ENCODE measurements at places on chromosomes 4 and X. TPM values are rescaled to one million over a fixed set of nuclear protein-coding genes. Genes with fewer than 3 reads are reported as not detected.

FAM47B gene
- not detected for total RNA-seq

GPR143 gene
- total RNA-seq: 4.4 TPM

HMX1 gene
- total RNA-seq: not detected

FDCSP gene
- total RNA-seq: not detected

ANKRD37 gene
- 7.4 TPM for total RNA-seq

RTL5 gene
- 0.33 TPM for total RNA-seq

BEND2 gene
- not detected for total RNA-seq

NXF2 gene
- not detected for total RNA-seq

QRFPR gene
- 1.8 TPM for total RNA-seq

AREG gene
- total RNA-seq: not detected

GPC3 gene
- total RNA-seq: not detected

CCDC149 gene
- total RNA-seq: 16.8 TPM

FGG gene
- not detected for total RNA-seq

PRDM5 gene
- total RNA-seq: 6.2 TPM

TTC29 gene
- not detected for total RNA-seq

MEPE gene
- total RNA-seq: not detected

PLK4 gene
- total RNA-seq: 3.6 TPM

SRPX2 gene
- 4.0 TPM for total RNA-seq

IL1RAPL2 gene
- total RNA-seq: not detected

TENM3 gene
- total RNA-seq: 26.2 TPM

MXRA5 gene
- under 0.01 TPM for total RNA-seq

PNCK gene
- total RNA-seq: not detected

AMTN gene
- not detected for total RNA-seq

CORIN gene
- under 0.01 TPM for total RNA-seq

DKK2 gene
- total RNA-seq: under 0.01 TPM

STIM2 gene
- 20.4 TPM for total RNA-seq
